Fibroblast of skin of abdomen (primary cell): ENCODE measurements at places on chromosomes 3 and 15.
A peak's percentile ranks its signal among the peaks of the same experiment; 100 is the strongest.

DNA sequence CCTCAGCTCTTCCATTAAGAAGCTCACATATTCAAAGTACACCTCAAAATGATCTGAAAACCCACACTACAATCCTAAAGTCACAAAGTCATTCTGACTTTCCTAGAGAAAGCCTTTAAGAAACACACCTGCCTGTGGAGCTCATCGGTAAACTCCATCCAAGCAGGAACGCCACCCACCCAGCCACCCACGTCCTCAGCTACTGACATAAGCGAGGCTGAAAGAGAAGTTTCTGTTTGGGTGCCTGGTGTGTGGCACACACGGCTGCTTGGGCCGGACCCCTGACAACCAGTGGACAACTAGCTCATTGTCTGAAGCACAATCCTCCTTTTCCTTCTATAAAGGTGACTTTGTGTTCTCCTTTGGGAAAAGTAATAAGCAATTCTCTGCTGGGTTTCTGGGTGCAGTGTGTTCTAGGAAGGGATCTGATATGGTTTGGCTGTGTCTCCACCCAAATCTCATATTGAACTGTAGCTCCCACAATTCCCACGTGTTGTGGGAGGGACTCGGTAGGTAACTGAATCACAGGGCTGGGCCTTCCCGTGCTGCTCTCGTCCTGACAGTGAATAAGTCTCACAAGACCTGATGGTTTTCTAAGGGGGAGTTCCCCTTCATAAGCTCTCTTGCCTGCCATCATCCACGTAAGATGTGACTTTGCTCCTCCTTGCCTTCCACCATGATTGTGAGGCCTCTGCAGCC lies 26.1 kb downstream of the FAM174B start:
- no peak for DNase-seq

GRCh38 chr3:67526246-67526645 lies 128.2 kb downstream of the SUCLG2 start:
- DNase-seq: peak; percentile 97

DNA sequence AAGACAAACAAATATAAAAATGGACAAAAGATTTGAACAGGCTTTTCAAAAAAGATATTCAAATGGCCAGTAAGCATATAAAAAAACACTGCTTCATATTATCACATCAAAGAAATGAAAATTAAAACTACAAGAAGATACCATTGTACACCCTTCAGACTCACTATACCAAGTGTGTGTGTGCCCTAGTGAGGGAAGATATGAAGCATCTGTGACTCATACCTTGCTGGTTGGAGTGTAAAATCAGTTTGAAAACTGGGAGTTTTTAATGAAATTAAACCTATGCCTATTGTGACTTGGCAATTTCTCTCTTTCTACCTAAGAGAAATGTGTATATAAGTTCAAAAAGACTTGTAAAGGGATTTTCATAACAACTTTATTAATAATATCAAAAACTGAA lies 23.5 kb upstream of the SLC15A2 start:
- no peak for DNase-seq

- DNase-seq: no peak
These were observed 8.0 kb upstream of the RPS27L start for GRCh38 chr15:63165166-63165859.

DNA sequence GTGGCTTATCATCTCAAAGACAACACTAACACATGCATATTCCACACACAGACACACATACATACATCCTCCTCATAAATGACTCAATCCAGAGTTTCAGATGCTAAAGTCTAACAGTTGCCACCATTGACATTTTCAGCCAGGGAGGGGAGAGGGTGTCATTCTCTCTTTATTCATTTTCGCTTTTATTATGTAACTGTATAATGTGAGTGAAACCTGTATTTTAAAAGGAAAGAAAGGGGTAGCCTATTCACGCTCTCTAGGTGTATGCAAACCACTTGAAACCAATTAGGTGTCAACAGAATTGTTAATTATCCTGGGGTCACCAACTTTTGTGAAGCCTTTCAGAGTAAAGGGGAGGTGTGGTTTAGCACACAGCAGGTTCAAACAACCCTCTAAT lies 1282.9 kb downstream of the ROBO2 start:
- DNase-seq: no peak

GRCh38 chr3:131526801-131527347 lies 24.1 kb upstream of the MRPL3 start:
- DNase-seq: peak; percentile 74

DNA sequence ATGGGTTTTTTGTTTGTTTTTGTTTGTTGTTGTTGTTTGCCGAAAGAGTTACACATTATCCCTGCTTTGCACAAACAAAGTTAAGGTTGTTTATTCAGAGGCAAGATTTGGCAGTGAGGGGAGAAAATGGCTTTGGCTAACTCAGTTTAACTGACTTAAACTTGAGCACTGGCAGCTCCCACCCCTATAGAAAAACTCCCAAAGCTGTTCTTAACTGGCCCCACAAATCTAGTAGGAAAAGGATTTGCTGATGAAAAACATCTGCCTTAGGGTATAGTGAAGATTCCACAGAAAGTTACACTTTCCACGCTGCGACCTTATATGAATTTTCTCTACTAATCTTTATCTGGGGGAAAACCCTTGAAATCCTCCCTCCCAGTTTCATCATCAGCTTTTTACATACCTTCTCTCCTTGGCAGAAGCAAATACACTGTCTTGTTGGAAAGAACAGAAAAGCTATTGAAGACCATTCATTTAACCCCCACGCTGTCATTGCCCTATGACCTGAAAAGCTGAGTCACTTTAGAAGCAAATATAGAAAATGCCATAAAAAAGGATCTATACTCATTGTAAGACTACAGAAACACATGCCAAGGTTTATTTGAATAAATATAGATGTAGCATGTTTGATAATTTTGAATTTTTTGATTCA lies 551.7 kb downstream of the NR2F2 start:
- peak; percentile 0 for DNase-seq

DNA sequence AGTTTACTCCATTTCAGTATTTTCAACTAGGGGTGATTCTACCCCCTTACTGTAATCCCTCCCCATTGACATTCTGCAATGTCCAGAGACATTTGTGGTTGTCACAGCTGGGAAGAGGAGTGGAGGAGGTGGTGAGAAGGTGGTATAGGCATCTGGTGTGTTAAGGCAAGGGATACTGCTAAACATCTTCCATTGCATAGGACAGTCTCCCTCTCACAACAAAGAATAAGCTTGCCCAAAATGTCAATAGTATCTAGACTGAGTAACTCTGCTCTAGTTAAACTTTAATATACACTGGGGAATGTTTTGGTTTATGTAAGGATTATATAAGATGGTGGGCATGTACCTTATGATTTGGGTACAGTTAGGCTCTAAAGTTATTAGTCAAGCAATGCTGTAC lies 737.6 kb downstream of the ROBO1 start:
- DNase-seq: no peak

DNA sequence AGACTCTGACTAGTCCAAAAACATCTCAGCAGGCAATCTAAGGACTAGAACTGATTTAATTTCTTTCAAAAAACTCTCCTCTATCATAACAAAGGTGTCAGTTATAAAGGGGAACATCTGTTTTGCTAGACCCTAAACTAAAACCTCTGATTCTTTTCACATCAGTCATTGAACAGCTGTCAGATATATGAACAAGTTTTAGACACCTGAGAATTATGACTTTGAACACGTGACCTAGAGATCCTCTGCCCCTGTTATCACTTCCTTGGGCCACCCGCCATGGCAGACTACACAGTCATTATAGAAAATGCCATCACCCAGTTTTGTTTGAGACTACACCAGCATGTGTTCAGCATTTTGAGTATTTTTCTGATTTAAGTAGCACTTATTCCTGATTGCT lies 282.3 kb upstream of the TBL1XR1 start:
- no peak for DNase-seq

GRCh38 chr3:168475704-168476103 lies 380.0 kb upstream of the GOLIM4 start:
- no peak for DNase-seq

- DNase-seq: no peak
These were observed 31.8 kb upstream of the SEC22A start for GRCh38 chr3:123169930-123170329.

- no peak for DNase-seq
These were observed 478 bp downstream of the GPR15 start for GRCh38 chr3:98532275-98532637.

GRCh38 chr3:157832588-157832987 lies 273.6 kb downstream of the SHOX2 start:
- DNase-seq: peak; percentile 89

- DNase-seq: peak; percentile 33
These were observed 401.8 kb downstream of the SHQ1 start for GRCh38 chr3:72446218-72447058.

DNA sequence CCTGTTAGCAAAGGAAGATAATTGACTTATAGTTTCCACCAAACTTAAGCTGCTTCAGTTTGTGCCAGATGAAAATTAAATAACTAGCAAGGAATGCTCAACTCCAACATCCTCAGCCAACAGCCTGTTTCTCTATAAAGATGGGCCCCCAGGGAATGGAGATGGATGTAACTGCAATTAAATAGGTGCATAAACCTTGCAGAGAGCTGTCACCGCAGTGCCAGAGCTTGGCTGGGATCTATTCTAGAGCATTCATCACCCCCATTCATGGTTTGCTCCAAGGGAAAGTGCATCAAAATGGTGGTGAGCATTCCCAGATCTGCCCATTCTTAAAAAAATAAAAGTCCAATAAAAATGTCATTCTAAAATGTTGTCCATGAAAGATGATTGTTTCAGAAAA lies 19.7 kb upstream of the RORA start:
- DNase-seq: no peak

DNA sequence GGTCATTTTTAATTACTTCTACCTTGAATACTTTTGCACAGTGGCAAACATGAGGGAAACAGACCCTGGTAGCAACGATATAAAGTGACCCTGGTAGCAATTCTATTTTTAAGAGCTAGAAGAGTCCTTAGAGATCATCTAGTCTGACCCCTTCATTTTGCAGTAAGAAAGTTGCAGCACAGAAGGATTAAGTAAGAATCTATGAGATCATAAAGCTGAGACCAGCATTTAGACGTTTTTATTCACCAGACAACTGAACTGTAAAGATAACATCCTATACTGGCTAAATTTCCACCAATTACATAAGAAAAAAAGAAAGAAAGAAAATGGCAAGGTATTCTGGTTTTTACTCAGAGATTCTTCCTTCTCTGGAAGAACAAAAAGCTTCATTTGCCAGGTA lies 49.9 kb downstream of the LRRFIP2 start:
- DNase-seq: no peak

DNA sequence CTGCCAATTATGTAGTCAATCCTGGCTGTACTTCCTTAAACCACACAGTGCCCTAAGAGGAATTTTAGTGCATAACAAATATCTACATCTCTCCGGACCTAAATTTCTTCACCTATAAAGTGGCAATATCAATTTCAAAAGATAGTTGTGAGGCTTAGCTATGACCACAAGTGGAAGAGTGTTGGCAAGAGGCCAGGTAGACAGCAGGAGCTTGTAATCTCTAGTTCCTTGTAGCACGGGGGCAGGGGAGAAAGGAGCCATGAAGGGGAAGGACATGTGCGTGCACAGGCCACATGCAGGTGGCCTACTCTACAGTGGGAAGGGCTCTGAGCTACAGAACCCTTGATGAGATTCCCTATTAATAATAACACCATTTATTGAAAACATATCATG lies 269.7 kb downstream of the ABHD5 start:
- DNase-seq: peak; percentile 6

DNA sequence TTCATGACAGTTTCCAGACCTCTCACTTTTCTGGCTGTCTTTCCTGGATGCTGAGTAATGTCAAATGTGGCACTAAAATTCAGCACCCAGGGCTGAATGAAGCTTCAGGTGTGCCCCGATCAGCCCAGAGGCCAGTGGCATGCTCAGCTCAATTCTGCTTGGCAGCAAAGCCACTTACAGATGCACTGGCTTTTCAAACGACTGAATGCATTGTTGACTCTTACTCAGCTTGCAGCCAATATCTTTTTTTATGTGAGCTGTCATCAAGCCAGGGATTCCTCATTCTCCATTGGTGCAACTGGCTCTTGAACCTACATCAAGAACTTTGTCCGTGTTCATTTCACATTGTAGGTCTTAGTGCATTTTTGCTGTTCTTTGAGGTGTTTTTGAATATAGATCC lies 60.7 kb downstream of the ZDHHC19 start:
- DNase-seq: no peak

DNA sequence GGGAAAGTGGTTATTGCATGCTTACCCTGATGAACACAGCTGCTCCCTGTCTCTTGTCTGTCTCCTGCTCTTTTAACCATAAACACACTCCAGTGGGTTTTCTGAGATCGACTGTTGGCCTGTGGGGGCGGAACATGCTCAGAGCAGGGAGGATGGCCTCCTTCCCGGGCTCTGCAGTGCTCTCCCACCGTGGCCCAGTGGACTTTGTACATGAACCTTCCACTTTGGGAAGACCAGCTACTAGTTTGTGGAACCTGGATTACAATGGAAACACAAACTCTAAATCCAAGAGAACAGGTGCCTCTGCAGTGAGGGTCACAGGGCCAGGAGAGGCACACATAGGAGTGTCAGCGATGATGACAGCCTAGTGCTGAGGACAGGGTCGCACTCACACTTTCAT lies 56.5 kb downstream of the KLF13 start:
- DNase-seq: no peak

- DNase-seq: no peak
These were observed 172 bp downstream of the ITPKA start for GRCh38 chr15:41493902-41494189.
